GM19239 (cell line): ENCODE measurements at places on chromosomes 13 and 19.
A peak's percentile ranks its signal among the peaks of the same experiment; 100 is the strongest.

GRCh38 chr19:28705008-28705407 is 507.9 kb downstream of the UQCRFS1 start:
- DNase-seq: no peak

DNA sequence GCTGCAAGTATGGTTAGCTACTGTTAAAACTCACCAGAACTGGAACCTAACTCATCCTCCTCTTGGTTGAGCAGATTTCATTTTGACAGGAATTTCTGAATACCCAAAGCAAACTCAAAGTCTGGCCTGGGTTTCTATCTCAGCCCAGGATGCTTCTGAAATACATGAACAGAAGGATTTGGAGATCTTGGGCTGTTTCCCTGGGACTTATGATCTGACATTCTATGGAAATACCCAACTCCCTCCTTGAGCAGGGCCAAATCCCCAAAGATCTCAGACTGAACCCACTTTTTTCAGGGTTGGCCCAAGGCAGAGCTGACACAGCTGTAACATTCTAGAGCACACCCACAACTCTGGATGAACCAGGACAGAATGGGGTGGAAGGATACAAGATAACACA is 1.1 kb upstream of the ITM2B start:
- DNase-seq: no peak

DNA sequence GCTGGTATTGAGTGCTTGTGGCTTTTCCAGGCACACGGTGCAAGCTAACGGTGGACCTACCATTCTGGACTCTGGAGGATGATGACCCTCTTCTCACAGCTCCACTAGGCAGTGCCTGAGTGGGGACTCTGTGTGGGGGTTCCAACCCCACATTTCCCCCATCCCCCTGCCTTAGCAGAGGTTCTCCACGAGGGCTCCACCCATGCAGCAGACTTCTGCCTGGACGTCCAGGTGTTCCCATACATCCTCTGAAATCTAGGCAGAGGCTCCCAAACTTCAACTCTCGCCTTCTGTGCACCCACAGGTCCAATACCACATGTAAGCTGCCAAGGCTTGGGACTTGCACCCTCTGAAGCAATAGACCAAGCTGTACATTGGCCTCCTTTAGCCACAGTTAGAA is 25.3 kb upstream of the ZSCAN18 start:
- no peak for DNase-seq

- DNase-seq: peak; percentile 85
Observed at GRCh38 chr19:17327654-17328516, 6.8 kb downstream of the ANO8 start.

GRCh38 chr13:98677398-98677797 is 75.1 kb downstream of the SLC15A1 start:
- DNase-seq: no peak

DNA sequence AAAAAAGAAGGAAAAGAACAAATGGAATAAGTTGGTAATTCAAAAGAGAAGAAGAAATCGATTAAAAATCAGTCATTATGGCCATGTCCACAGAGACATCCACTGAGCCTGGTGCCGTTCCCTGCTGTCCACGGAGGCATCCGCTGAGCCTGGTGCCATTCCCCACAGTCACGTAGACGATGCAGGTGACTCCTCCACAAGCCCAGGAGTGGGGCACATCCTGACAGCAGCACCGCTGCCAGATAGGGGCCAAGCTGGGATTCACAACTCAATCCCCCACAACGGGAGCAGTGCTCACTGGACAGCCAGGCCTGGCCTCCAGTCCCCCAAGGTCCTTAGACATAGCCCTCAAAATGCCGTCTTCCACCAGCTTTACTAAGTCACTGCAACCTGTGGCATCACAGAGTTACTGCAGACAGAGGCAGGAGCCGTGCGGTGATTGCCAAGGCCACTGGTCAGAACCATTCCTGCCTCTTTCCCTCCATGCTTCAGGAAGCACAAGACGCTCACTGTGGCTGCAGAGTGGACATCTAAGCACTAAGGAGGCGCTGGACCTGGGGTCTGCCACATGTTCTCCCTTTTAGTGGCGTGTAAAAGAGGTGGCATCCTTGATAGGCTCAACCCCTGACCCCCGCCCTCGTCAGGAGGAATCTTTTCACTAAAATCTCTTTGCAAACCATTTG is 131.5 kb upstream of the SPACA7 start:
- no peak for DNase-seq

- no peak for DNase-seq
Observed at GRCh38 chr19:33470040-33470330, 51.6 kb downstream of the PEPD start.

GRCh38 chr19:8569066-8569771 is 8.0 kb downstream of the MYO1F start:
- peak; percentile 78 for DNase-seq

DNA sequence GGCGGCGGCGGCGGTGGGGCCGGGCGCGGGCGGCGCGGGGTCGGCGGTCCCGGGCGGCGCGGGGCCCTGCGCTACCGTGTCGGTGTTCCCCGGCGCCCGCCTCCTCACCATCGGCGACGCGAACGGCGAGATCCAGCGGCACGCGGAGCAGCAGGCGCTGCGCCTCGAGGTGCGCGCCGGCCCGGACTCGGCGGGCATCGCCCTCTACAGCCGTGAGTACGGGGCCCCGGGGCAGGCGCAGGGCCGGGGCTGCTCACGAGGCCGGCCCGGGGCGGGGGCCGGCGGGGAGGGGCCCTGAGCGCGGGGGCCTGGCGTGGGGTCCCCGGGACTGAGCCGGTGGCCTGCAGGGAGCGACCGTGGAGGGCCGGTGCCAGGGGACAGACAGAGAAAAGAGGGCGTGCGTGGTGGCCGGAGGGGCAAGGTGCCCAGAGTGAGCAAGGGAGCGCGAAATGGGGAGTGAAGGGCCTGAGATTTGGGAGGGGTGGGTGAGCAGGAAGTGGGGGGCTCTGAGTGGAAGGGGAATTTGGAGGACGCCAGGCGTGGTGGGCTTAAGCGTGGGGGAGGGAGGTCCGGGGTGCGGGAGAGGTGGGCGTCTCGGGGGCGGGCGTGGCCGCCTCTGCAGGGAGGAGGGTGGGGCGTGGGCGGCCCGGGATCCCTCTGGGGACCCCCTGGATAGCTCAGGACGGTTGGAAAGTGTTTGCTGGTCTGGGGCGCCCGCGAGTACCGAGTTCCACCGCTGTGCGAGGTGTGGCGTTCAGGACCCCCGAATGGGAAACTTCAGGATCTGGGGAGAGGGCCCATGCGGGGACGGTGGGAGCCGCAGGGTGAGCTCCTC is 575 bp downstream of the CARM1 start:
- DNase-seq: no peak

DNA sequence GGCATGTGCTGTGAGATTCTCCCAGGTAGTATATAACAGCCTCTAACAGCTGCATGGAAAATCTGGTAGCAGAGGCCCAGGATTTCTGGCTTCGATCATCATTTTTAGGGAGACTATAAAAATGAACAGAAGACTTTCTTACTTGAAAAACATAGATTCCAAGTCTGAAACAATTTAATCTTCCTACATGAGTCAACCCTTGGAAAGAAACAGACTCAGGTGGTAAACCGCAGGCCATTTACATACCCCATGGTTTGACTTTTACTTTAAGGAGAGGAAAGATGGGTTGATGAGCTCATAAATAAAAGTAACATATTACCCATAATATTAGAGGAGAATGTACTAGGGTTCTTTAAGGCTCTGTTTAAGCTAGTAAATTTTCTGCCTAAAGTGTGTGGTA is 121.6 kb downstream of the CYSLTR2 start:
- no peak for DNase-seq

DNA sequence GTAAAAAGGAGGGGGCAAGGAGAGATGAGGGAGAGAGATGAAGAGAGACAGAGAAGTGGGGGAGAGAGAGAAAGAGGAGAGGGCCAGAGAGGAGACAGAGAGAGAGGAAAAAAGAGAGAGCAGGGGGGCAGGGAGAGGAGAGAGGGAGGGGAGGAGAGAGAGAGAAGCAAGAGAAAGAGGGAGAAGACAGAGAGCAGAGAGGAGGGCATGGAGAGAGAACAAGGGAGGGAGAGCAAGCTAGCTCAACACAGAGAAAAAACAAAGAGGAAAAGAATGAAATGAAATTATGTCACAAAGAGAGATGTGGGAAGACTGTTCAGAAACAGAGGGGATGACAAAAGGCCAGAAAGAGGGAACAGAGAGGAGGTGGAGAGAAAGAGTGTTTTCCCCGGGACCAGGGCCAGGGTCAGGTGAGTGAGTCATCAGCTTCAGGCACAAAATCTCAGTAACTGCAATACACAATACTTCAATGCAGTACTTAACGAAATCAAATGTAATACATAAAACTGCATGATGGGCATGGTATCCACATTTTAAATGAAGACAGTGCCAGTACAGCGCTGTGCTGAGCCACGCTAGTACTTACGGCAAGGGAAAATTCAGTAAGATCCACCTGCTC is 4.8 kb downstream of the KLK7 start:
- DNase-seq: no peak

DNA sequence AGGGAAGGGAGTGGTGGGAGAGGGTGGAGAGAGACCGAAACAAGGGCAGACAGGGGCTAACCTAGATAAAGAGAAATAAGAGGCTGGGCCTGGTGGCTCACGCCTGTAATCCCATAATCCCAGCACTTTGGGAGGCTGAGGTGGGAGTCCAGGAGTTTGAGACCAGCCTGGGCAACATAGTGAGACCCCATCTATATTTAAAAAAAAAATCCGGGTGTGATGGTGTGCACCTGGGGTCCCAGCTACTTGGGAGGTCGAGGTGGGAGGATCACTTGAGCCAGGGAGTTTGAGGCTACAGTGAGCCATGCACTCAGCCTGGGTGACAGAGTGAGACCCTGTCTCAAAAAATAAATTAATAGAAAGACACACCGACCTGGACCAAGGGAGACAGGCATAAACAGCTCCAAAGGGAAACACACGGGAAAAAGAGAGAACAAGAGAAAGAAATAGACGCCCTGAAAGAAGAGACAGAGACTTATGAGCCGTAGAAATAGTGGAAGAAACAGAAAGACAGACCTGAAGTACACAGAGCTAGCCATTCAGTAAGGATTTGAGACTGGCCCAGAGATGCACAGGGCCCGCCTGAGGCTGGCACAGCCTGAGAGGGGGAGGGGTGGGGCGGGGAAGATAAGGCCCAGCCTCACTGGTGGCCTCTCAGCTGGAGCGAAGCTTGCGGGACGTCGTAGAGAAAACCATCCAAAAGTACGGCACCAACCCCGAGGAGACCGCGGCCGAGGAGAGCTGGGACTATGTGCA is 2.2 kb downstream of the CD37 start:
- DNase-seq: no peak

- DNase-seq: no peak
Observed at GRCh38 chr19:55080121-55080967, 4.7 kb downstream of the EPS8L1 start.

DNA sequence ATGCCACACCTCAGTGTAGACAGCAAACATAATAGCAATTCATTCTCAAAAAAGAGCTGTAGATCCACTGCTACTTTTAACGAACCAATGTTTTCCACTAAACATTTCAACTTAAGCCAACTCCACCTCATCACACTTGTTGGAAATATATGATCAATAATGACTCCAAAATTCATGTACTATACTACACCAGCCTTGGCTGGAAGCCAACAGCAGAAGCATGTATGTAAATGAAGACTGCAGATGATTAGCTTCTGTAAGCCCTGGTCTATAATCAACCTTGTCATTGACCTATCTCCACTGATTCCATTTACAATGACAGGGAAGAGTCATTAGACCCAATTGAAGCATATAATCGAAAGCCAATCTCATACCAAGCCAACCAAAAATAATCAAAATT is 71.7 kb downstream of the STK24 start:
- no peak for DNase-seq
